Testis (tissue), 5 donors: ENCODE measurements at places on chromosomes 7 and 10. TPM values are rescaled to one million over a fixed set of nuclear protein-coding genes. Genes with fewer than 3 reads are reported as not detected.

Gene TWIST1
- 11.7 TPM for total RNA-seq

Gene PUS7
- 18.0 TPM for total RNA-seq

Gene GTF2IRD1
- 24.7 TPM for total RNA-seq

Gene ZNF727
- 12.4 TPM for total RNA-seq

Gene TMEM273
- 5.3 TPM for total RNA-seq

Gene C10orf143
- 7.6 TPM for total RNA-seq

Gene BCCIP
- total RNA-seq, result 59.8 TPM
